ENCODE measurements at places on chromosomes 12 and 14.

DNA sequence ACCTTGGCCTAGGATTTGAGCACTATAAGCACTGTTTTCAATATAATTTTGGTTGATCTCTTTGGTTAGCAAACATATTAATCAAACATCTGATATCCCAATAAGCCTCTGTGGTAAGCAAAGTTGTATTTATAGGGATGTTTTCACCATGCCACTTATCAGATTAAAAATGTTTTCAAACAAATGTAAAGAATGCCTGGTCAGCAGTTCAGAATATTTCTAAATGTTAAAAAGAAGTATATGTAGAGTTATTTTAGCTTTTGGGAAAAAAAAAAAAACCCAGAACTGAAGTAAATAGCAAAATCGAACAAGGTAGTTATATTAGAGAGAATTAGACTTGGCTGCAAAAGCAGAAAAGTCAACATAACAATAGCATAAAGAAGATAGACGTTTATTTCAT, 3.9 kb downstream of the NAV3 start:
- DNase-seq: no peak

GRCh38 chr12:92192360-92192759, 46.7 kb upstream of the BTG1 start:
- DNase-seq: no peak

GRCh38 chr12:50790081-50790480, 26.2 kb downstream of the ATF1 start:
- DNase-seq: no peak

GRCh38 chr12:128449146-128449894, 182.3 kb downstream of the TMEM132C start:
- DNase-seq: no peak

DNA sequence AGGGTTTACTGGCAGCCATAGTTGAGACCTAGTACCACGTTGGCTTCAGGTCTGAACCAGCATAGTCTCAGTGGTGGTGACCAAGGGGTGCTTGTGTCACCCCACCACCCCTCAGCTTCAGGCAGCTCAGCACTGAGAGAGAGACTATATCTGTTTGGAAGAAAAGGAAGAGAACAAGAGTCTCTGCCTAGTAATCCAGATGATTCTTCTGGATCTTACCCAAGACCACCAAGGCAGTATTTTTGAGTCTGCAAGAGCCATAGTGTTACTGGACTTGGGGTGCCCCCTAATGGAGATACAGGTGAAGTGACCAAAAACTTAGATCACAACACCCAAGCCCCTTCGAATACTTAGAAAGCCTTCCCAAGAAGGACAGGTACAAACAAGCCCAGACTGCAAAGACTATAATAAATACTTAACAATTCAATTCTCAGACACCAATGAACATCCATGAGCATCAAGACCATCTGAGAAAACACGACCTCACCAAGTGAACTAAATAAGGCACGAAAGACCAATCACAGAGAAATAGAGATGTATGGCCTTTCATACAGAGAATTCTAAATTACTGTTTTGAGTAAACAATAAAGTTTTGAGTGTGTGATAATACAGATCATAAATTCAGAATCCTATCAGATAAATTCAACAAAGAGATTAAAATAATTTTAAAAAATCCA, 107.0 kb downstream of the HELB start:
- DNase-seq: peak; percentile 6

GRCh38 chr12:94593822-94594442, 56.4 kb downstream of the TMCC3 start:
- DNase-seq: no peak

GRCh38 chr12:56104815-56105608, 653 bp downstream of the PA2G4 start:
- DNase-seq: no peak

DNA sequence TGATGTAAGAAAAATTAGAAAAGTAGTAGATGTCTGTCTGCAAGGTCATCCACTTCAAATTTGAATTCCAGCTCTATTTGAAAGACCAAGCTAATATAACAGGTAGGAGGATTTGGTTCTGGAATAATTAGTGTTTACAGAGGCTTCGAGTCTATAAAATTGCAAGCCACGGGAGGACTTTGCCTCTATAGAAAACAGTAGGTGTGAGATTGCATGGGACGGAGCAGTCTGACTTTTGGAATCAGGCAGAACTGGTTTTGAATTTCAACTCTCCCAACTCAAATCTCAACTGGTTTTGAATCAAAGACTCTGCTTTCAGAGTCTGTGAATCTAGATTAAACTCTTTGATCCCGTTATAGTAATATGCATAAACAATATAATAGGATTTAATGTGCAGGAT, 82.4 kb downstream of the PIK3C2G start:
- no peak for DNase-seq

GRCh38 chr12:103626498-103626897, 39.4 kb downstream of the STAB2 start:
- DNase-seq: no peak

DNA sequence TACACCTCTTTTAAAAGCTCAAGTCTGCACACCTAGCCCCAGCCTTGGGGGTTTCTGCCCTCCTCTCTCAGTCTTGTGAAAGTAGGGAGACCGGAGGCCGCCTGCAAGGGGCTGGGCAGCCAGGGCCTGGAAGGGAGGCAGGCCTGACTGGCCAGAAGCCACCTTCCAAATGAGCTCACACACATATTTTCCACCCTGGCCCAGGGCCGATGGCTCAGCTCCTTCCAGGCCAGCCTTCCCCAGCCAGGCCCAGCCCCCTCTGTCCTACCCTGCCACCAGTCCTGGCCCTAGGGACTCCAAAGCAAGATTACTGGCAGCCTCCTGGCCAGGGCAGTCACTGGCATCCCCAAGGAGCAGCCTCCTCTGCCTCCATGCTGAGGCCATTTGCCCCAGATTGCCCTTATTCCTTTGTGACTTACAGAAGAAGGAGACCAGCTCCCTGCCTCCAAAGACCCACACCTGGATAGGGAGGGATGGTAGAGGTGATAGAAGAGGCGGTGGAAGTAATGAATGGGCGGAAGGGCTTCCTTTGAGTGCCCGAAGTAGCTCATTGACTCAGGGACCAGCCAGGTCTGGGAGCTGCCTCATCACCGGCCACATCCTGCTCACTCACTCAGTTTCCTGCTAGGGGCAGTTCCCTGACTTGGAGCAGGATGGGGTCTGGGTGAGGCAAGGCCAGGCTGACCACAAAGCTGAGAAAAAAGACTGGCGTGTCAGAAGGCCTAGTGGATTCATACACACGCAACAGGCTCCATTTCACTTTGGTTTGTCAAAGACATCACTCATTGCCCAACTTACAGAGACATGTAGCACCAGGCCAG, 14.8 kb downstream of the MMP14 start:
- DNase-seq: no peak

All from effector CD8-positive, alpha-beta T cell (primary cell).